ENCODE measurements at places on chromosomes 2 and 18.

DNA sequence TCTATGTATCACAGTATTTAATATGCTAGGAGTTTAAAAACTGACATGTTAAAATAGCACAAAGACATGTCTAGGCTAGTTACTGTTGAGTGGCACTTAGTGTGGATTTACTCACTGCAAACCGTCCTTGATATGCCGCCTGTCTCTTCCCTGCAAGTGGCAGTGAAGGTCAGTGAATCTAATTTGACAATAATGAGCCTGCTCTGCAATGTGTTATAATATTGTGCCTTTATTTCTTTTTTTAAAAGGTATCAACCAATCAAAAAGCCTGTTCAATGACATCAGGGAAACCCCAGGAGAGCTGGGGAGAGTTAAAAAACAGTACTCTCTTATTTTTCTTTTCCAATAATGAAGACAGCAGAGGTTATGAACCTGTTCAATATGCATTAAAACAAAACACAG is 384.1 kb downstream of the ERBB4 start:
- no peak for DNase-seq

- no peak for DNase-seq
Observed at GRCh38 chr2:47299555-47299954, 103.4 kb upstream of the MSH2 start.

DNA sequence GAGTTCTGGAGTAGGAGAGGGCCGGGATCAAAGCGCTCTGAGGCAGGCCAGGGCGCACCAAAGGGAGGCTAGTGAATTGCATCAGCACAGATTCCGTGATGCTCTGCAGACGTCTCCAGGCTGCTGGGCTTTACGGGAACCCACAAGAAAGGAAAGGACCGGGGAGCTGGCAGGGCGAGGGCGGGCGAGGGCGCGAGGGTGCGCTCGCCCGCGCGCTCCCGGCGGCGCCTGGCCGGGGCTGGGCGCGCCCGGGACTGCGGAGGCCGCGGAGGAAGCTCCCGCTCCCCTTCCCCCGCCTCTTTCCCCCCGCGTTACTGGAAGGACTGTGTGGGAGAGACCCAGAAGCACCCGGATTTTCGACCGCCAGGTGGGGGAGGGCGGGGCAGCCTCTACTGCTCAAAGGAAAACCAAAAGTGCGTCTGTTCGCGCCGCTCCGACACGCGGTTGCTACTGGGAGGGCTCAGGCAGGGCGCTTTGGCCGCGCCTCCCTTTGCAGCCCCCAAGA is 2.4 kb upstream of the FOSL2 start:
- peak; percentile 73 for DNase-seq

DNA sequence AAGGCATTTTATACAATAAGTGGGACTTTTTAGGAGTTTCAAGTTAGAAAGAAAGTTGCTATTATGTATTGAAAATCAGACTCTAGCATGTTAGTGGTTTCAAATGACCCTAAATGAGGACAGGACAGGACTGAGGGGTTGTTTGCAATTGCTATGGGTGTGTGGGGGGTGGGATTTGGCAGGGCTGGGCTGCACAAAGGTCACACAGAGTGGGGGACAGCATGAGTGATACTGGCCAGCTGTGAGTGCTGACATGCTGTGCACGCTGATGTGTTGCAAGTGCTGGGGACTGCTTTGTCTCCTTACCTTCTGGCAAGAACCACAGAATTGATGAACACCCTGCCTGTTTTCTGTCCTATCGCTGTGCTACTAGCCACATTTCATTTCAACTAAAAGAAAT is 29.8 kb downstream of the RNMT start:
- DNase-seq, result no peak

DNA sequence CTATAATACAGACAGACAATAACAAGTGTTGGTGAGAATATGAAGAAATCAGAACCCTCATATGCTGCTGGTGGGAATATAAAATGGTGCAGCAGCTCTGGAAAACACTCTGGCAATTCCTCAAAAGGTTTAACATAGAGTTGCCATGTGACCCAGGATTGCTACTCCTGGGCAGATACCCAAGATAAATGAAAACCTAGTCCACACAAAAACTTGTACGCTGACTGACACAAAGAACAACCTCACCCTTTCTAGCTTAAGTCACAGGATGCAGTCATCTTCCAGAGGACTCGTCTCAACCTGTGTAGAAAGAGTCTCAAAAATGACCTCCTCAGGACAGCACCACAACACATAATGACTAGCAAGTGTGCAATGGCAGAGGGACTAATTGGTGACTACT is 71.6 kb upstream of the ACAA2 start:
- no peak for DNase-seq

DNA sequence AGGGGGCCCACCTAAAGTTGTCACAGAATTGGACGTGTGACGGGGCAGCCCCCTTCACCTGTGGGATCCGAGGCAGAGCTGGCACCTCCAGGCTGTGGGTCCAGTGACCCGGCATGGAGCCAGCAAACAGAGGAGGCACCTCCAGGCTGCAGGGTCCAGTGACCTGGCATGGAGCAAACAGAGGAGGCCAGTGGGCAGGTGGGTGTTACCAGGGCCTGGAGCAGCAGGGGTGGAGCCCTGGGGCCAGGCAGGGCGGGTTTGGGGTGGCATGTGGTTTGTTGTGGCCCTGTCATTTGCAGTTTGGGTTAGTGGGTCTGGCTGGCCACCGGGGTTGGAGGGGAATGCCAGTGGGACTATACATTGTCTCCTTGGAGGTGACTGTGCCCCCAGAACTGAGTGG is 68.2 kb downstream of the HPCAL1 start:
- DNase-seq, result no peak

GRCh38 chr2:69701100-69701945 is 40.6 kb upstream of the ANXA4 start:
- DNase-seq, result no peak

DNA sequence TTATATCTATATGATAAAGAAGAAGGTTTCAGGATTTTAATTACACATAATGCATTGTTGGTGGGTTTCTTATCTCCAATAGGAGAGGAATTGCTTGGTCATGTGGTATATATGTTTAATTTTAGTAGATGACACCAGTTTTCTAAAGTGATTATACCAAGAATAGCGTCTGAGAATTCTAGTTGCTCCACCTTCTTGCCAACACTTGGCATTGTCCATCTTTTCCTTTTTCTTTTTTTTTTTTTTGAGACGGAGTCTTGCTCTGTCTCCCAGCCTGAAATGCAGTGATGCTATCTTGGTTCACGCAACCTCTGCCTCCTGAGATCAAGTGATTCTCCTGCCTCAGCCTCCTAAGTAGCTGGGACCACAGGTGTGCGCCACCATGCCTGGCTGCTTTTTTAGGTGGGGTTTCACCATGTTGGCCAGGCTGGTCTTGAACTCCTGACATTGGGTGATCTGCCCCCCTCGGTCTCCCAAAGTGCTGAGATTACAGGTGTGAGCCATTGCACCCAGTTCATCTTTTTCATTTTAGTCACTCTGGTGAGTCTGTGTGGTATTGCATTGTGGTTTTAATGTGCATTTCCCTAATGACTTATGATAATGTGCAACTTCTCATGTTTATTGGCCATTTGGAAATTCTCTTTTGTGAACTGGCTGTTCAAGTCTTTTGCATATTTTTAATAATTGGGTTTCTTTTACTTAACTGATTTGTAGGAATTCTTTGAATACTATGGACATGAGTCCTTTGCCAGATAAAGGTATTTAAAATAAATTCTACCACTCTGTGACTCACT is 37.3 kb upstream of the ZNF512 start:
- DNase-seq, result no peak

GRCh38 chr2:239208465-239209180 is 192.2 kb downstream of the HDAC4 start:
- no peak for DNase-seq

- no peak for DNase-seq
Observed at GRCh38 chr2:121001641-121002040, 266.0 kb downstream of the GLI2 start.

- DNase-seq, result no peak
Observed at GRCh38 chr2:317501-318424, 29.9 kb upstream of the ALKAL2 start.

GRCh38 chr18:313931-314330 is 46.1 kb upstream of the THOC1 start:
- no peak for DNase-seq

DNA sequence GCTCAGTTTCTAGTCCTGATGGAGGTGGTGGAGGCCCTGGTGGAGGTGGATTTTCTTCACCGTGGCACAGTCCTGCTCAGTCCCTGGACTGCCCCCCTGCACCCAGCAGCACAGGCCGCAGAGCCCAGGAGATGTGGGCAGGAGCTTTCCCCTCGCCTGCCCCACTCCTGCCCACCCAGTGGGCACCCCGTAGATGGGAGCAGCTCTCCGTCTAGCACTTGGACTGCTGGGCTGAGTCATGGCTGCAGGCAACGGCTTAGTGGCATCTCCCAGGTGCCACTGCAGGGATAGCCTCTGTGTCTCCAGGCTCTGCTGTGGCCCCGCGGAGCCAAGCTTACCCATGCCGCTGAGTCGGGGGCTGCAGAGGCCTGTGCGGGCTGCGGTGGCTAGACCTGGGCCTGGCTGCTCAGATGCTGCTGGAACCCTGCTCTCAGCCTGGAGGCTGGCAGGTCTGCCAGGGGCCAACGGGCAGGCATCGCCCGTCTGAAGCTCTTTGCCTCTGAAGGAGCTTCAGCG is 92.3 kb upstream of the CTDP1 start:
- no peak for DNase-seq

GRCh38 chr2:224999754-225000153 is 42.5 kb downstream of the DOCK10 start:
- no peak for DNase-seq

GRCh38 chr18:4068552-4069158 is 386.5 kb downstream of the DLGAP1 start:
- no peak for DNase-seq

GRCh38 chr18:34495506-34495905 is 214.6 kb upstream of the DTNA start:
- no peak for DNase-seq

DNA sequence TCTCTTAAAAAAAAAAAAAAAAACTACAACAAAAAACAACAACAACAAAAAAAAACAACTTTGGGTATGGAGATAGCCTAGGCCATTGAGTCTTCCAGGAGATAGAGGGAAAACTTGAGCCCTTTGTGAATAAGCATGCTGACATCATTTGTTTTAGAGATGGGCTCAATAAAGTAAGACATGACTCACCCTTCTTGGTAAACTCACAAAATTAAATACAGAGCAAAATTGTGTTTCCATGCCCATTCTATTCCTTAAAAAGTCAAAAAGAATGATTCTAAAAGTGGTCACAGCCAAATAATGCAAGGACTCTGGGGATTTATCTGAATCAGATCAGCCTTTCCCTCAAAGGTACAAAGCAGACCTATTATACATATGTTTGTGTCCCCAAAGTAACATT is 117.4 kb downstream of the ETAA1 start:
- DNase-seq, result no peak

- no peak for DNase-seq
Observed at GRCh38 chr2:105490204-105490603, 91.4 kb upstream of the FHL2 start.

GRCh38 chr18:31244771-31245394 is 73.1 kb upstream of the DSG1 start:
- DNase-seq, result no peak

- no peak for DNase-seq
Observed at GRCh38 chr18:12053289-12053688, 40.4 kb upstream of the ANKRD62 start.

- DNase-seq, result no peak
Observed at GRCh38 chr2:26122630-26123029, 50.3 kb upstream of the GAREM2 start.

DNA sequence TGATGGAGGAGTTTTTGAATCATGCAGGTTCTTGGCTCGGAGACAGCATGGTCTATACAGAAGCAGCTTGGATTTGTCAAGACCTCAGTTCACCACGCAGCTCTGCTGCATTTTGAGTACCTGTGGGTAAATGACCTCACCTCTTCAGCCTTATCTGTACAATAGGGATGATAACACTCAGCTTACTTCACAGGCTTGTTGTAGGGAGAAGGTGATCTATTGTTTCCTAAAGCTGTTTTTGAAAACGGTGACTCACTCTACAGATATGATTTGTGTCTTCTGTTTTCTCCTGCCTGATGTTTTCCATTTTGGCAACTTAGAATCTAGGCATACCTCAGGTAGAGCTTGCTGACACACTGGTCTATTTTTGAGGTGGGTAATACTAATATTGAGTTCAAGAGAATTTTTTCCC is 80.3 kb downstream of the FMNL2 start:
- no peak for DNase-seq

- no peak for DNase-seq
Observed at GRCh38 chr2:26580151-26580550, 61.0 kb downstream of the CIB4 start.

Data from stimulated activated naive CD4-positive, alpha-beta T cell (primary cell).